ENCODE measurements at places on chromosomes 2 and 18. TPM values are rescaled to one million over a fixed set of nuclear protein-coding genes. Genes with fewer than 3 reads are reported as not detected.

The EVX2 gene
- total RNA-seq = not detected

The ENOSF1 gene
- total RNA-seq = 5.9 TPM

The PKDCC gene
- 30.0 TPM for total RNA-seq

The SP5 gene
- total RNA-seq = 0.63 TPM

The FOXD4L1 gene
- total RNA-seq = 0.63 TPM

The KDM3A gene
- total RNA-seq = 46.6 TPM

The TCF7L1 gene
- total RNA-seq = 3.4 TPM

The UCN gene
- total RNA-seq = not detected

The FOXI3 gene
- 0.63 TPM for total RNA-seq

The PCARE gene
- total RNA-seq = not detected

The LOXL3 gene
- total RNA-seq = 19.4 TPM

The SERPINB10 gene
- not detected for total RNA-seq

The REEP1 gene
- 191 TPM for total RNA-seq

The SCYGR4 gene
- not detected for total RNA-seq

The CCDC88A gene
- total RNA-seq = 781 TPM
